ENCODE measurements at places on chromosomes 11 and 22.

DNA sequence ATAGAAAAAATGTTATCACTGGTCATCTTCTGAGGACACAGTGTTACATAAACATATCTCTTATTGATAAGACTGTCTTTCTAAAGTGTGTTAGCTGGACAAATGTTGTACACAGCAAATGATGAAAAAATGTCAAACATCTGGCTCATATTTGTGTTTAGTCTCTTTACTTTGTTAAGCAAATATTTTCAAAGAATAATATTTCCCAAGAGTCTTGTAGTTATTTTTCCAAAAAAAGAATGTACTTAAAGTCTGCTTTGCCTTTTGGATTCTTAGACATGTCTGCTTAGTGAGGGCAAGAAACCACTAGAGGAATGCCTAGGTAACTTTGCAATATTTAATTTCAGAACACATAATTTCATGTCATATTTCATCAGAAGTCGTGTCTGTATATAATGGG is 23.9 kb upstream of the CCDC179 start:
- no peak for DNase-seq

- peak; percentile 74 for DNase-seq
Observed at GRCh38 chr11:126061707-126062678, 673 bp downstream of the CDON start.

DNA sequence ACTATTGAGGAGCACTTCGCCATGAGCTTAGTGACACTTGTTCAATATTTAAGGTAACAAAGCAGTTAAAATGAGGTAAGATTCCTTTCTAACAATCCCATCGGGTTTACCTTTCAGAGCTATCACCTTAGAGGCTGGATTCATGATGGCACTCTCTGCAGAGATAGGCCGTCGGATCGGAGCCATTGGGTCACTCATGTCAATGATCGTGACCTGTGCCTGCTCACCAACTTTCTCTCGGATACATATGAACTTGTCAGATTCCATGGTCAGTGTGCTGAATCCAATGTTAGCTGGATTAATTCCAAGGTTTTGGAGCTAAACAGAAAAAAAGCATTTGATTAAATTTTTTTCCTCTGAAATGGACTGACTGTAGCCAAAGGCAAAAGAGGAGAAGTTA is 16.0 kb downstream of the CLTCL1 start:
- DNase-seq = no peak

- no peak for DNase-seq
Observed at GRCh38 chr11:87063982-87064381, 26.2 kb downstream of the TMEM135 start.

DNA sequence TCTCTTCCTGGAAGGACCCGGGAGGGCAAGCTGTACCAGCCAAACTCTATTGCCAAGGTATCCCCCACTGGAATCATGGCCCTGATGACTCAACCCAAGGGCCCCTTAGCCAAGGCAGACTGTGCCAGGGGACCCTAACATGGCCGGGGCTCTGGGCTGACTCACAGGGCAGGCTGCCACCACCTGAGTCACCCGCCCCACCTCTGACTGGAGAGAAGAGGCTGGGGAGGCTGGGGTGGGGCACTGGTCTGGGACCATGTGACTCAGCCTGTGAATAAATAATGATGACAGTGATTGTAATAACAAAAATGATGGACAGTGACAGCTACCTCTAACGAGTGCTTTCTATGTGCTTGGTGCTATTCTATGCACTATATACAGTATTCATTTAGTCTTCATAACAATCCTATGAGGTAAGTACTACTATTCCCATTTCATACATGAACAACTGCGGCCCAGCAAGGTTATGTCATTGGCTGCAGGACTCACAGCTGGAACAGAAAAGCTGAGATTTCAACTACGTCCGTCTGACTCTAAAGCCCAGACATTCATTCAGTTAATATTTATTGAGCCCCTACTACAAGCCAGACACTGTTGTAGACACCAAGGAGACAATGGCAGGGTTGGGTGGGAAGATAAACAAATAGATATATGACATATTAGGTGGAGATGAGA is 84.2 kb downstream of the FBXO7 start:
- no peak for DNase-seq

GRCh38 chr11:117710211-117710610 is 86.8 kb downstream of the DSCAML1 start:
- no peak for DNase-seq

- no peak for DNase-seq
Observed at GRCh38 chr11:112219476-112220232, 6.6 kb upstream of the PTS start.

DNA sequence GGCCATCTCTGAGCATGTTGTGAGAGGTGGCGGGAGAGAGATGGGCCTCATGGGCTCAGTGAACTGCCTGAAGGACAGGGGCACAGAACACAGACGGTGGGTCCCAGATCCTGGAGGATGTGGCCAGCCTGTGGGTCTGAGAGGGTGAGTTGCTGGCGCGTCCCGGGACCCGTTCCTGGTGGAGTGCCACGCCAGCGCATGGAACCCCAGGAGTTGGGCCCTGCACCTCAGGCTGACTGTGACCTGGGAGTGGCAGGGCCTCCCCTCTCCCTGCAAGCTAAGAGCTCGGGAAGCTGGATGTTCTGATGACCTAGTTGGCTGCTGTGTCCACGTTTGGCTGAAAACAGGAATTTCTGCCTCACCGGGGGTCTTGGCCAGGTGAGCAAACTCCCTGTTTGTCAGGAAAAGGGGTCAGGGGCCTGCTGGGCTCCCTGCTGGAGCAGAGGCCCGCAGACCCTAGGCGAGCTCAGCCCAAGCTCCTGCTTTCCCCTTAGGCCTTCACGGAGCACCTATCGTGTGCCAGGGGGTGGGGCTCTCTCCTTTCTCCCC is 15.0 kb downstream of the LRRC32 start:
- DNase-seq = peak; percentile 45

DNA sequence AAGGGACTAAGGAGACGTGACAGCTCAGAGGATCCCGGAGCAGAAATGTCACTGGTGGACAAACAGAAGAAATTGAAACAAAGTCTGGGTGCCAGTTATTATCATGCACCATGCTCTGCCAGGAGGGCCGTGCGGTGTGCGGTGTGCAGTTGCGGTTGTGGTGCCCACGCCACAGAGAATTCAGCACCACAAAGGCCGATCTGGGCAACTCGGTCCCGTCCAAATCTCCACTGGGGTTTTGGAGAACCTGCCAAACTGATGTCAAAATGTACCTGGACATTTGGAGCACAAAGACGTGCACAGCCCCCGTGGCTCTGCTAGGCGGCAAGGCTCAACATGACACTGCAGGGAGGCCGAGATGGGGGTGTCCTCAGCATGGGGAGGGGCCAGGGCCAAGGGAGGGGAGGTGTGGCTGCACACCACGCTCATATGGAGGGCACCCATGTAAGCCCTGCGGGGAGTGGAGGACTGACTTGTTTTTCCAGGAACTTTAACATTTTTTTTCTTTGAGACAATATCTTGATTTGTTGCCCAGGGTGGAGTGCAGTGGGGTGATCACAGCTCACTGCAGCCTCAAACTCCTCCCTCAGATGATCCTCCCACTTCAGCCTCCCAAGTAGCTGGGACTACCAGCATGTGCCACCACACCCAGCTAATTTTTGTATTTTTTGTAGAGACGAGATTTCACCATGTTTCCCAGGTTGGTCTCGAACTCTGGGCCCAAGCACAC is 39.4 kb downstream of the GNB1L start:
- peak; percentile 40 for DNase-seq

DNA sequence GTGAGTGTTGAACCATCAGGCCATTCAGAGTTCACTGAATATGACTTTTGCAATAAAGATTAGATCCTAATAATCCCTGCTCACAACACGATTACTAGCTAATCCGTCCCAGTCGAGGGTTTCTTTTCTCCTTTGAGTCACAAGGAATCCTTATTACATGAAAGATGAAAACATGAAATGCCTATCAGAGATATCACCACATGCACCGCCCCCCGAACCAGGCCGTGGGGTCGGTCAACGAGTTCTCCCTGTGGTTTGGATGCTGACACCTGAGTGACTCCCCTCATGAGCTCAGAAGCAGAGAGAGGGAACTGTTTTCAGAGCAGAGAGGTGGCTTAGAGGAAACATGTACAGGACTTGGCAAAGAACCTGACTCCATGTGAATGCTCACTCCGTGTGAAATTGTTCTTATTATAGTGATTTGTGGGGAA is 263.3 kb downstream of the ETS1 start:
- peak; percentile 84 for DNase-seq

- DNase-seq = no peak
Observed at GRCh38 chr22:23218053-23218866, 38.0 kb downstream of the BCR start.

DNA sequence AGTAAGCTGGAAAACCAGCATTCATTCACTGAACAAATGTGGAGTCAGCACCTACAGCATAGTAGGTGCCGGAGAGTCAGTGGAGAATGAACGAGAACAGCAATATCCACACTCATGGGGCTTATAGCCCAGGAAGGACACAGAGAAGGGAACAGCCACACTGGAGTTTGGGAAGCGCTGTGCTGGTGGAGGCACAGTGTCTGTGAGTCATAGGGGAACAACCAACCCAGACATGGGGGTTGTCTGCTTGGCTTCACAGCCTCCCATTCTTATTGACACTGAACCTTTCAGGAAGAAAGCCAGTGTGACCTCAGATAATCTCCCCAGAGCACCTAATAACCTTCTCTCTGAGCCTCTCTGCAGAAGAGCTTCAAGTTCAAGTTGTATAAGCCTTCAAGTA is 56.6 kb upstream of the UBASH3B start:
- DNase-seq = no peak

DNA sequence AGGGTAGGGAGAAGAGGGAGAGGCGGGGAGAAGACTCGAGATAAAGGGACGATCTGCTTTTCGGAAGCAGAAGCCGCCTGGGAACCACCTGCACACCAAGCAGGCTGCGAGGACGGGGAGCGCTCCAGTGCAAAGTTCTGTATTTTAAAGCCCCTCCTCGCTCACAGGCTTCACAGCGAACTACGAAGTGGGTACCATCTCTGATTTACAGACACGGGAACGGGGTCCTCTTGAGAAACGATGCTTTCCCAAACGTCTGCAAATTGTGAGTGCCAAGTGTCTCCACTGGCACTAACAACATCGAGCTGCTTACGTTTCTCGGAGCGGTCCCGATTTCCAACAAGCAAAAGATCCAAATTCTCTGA is 700 bp upstream of the STX3 start:
- DNase-seq = peak; percentile 69

DNA sequence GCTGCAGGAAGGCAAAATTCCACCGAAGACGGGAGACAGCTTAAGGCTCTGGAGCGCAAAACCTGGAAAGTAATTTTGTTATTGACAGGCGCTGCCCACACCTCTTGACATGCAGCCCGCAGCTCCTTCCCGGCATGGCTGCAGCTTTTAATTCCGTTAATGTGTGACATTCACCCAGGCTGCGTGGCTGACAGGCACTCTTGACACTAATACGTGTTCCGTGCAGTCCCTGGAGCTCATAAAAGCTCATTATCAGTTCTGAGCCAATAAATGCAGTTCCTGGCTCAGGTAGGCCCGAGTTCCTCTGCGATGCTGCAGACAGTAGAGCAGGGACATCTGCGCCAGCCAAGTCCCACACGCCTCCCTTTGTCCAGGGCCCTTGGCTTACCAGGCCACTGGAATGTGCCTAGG is 34.8 kb downstream of the TSPAN18 start:
- DNase-seq = no peak

GRCh38 chr11:91922846-91923245 is 301.8 kb upstream of the FAT3 start:
- DNase-seq = no peak

DNA sequence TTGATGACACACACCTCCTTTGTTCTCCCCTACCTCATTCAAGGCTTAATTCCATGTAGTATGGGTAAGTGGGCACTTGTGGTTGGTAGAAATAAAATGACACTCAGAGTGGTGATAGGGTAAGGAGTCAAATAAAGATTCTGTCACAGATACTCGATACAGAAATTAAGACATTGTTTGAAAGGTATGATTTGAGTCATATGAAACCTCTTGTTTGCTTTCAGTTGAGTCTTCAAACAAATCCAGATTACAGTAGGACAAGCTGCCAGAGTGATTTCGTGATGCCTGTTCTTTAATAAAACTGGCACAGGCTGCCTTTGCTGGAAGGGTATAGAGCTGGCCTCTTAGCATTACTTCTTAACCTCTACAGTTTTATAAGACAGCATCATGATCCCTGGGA is 182.4 kb downstream of the SPON1 start:
- DNase-seq = no peak

- no peak for DNase-seq
Observed at GRCh38 chr11:123033895-123034294, 28.0 kb downstream of the HSPA8 start.
